ENCODE measurements at places on chromosomes 7 and 10. TPM values are rescaled to one million over a fixed set of nuclear protein-coding genes. Genes with fewer than 3 reads are reported as not detected.

DNA sequence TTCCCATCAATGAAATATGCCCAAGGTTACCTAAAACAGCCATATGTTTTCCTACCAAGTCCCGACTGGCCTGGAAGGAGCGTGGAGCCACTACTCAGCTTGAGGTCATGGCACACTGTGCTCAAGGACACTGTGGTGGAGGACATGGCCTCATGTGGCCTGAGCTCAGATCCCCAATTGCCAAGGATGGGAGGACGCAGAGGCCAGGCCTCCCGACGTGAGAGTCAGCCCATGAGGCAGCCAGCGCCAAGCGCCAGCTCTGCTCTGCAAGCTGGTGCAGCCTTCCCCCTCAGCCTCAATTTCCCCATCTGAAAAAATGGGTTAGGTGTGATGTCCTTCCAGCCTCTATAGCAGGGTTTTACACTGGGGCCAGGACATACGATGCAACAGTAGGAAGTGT is 302.6 kb downstream of the CALN1 start:
- DNase-seq, result no peak

GRCh38 chr10:8023321-8023720 is 31.2 kb upstream of the GATA3 start:
- DNase-seq, result no peak

DNA sequence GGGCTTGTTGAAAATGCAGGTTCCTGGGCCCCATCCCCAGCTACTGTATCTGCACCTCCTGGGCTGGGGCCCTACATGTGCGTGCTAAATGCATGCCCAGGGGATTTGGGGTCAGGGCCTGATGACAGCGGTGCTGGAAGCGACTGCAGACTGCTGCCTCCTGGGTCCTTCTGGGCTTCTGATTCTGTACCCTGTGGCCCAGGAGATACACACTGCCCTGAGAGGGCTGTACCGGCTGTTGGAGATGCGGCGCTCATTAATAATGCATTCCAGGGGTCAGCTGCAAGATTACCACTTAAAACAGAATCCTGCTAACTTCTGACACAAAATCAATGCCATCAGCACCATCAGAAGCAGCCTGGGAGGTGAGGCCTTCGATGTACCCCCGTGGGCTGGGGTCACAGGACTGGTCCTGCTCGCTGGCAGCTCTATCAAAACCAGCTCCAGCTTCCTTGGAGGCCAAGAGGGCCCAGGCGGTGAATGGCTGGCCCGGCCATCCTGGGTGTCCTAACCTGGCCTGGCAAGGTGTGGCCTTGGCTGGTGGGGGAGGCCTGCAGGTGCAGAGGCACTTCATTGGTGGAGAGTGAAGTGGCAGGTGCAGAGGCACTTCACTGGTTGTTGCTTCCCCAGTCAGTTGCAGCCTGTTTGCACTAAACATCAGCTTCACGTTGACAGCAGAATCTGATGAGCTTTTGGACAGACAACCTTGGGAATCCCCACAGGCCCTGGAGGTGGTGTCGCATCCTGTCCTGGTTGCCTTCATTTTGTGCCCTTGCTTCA is 79.2 kb downstream of the GLRX3 start:
- DNase-seq, result no peak

Gene MAP3K8
- total RNA-seq, result 85.4 TPM

Gene GDF2
- not detected for total RNA-seq

Gene CLDN4
- total RNA-seq, result 0.84 TPM

Gene GRID1
- 1.1 TPM for total RNA-seq

Gene TMEM140
- 12.0 TPM for total RNA-seq

All from aorta (tissue), 5 donors.